Activated CD4-positive, alpha-beta T cell treated with anti-CD3 and anti-CD28 coated beads for 36 hours (primary cell): ENCODE measurements at places on chromosomes 7 and 10. TPM values are rescaled to one million over a fixed set of nuclear protein-coding genes. Genes with fewer than 3 reads are reported as not detected.

Gene PPA1
- 328 TPM for total RNA-seq

Gene RBP4
- not detected for total RNA-seq

Gene DHX32
- 19.4 TPM for total RNA-seq

Gene NEUROG3
- total RNA-seq = 0.21 TPM

Gene COL28A1
- not detected for total RNA-seq

Gene SLC26A5
- not detected for total RNA-seq

Gene UTF1
- not detected for total RNA-seq

Gene ELMO1
- total RNA-seq = 96.2 TPM

Gene CCL24
- not detected for total RNA-seq

Gene AKR1C8
- total RNA-seq = not detected

Gene TMEM229A
- not detected for total RNA-seq

Gene TMEM270
- not detected for total RNA-seq

Gene TEX36
- total RNA-seq = not detected

Gene UPK3B
- total RNA-seq = 0.46 TPM

Gene FGL2
- total RNA-seq = 0.16 TPM

Gene ZPBP
- not detected for total RNA-seq

Gene CYP26C1
- 0.05 TPM for total RNA-seq

Gene IQUB
- not detected for total RNA-seq

Gene NT5C3A
- 40.9 TPM for total RNA-seq

Gene SLC18A2
- total RNA-seq = 0.14 TPM

Gene IL15RA
- 22.1 TPM for total RNA-seq

Gene MYH16
- total RNA-seq = not detected

Gene IFIT1B
- total RNA-seq = not detected

Gene PIK3AP1
- 2.7 TPM for total RNA-seq

Gene ASB10
- not detected for total RNA-seq

Gene H2AZ2
- 148 TPM for total RNA-seq
